ENCODE measurements at places on chromosomes 7 and 10.

- no peak for DNase-seq
These were observed 29.8 kb downstream of the ZMIZ1 start for GRCh38 chr10:79098596-79099015.

- no peak for DNase-seq
These were observed 3.6 kb downstream of the DNAJC12 start for GRCh38 chr10:67834375-67834774.

GRCh38 chr7:82726038-82726800 is 282.6 kb upstream of the CACNA2D1 start:
- no peak for DNase-seq

DNA sequence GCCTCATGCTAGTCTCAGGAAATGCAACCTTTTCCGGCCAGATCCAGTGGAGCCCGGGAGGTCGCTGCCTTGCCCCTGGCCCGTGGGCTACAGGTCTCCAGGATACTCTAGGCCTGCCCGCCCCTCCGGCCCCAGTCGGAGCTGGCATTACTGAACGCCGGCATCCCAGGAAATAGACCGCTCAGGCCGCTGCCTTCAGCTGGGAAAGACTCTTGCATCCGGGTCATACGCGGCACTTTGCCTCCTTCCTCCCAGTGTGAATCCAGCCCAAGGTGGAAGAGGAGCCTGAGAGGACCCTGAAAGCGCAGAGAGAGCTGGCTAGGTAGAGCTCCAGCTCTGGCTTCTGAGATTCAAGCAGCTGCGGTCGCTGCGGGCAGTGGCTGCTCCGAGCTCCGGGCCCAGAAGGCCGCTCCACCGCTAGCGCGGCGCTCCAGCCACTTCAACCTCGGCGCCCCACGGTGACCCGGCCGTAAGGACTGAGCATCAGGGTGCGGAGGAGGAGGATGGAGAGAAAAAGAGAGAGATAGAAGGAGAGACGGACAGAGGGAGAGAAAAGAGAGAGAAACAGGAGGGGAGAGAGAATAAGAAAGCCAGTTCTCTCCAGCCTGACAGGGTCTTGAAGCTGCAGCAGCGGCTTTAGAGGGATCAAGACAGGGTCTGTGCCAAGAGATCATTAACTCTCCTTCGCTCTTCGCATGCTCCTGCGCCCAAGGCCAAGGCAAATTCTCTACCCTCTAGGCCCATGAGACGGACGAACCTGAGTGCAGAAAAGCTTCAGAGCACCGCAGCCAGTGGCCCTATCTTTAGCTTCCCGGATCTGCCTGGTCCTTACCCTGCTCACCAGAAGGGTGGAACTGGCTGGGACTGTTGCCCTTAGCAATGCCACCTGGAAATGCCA is 1.8 kb upstream of the HOXA10 start:
- no peak for DNase-seq

DNA sequence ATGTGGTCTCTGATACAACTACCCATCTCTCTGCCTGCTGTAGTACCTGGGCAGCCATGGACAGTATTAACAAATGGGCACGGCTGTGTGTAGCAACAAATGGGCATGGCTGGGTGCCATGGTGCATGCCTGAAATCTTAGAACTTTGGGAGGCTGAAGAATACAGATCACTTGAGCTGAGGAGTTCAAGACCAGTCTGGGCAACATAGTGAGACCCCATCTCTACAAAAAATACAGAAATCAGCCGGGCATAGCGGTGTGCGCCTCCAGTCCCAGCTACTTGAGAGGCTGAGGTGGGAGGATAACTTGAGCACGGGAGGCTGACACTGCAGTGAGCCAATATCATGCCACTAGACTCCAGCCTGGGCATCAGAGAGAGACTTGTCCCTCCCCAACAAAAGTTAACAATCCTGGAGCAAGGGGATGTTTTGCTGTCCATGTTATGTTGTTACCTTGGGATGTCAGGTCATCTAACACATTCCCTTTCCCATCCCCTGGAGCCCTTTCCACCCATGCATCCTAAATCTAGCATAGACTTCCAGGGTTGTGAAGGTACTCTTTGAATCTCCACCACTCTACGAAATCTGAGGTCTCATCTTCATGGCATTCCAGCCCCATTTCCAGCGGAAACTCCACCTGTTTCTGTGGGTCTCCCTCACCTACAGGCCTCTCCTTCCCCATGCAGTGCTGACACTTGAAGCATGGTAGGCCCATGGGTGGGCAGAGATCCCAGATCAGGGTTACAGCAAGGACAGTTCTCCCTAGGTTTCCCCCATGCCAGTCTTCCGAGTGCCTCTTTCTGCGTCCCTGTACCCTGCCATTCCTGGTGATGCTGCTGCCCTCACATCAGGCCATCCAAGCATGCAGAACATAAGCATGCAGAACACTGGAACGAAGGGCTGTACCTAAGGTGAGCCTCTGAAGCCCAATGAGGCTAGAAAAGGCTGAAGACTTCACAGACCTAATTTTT is 13.1 kb downstream of the FXYD4 start:
- DNase-seq = no peak

DNA sequence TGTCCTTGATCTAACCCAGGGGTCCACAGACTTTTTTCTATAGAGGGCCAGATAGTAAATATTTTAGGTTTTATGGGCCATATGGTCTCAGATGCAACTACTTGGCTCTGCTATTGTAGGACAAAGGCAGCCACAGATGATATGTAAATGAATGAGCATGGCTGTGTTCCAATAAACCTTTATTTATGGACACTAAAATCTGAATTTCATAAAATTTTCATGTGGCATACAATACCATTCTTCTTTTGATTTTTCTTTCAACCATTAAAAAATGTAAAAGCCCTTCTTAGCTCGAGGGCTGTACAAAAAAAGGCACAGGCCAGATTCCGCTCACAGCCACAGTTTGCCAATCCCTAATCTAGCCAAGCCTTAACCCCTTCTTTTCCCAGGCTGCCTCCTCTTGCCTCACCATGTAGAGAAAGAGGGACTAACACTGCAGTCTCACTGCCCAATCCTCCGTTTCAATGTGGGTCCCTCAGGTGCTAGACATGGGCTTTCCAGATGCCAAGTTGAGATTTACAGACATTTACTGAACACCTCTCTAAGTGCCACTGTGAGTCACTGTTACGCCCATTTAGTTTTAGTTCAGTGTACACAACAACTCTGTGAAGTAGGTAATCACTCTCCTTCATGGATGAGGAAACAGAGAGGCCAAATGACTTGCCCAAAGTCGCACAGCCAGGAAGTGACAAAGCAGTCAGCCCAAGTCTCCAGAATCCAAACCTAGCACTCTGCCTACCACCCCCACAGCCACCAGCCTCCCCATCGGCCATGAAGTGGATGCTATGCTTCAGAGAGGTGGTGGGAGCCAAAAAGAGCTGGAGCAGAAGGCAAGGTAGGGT is 132.6 kb upstream of the PDLIM1 start:
- DNase-seq = no peak

DNA sequence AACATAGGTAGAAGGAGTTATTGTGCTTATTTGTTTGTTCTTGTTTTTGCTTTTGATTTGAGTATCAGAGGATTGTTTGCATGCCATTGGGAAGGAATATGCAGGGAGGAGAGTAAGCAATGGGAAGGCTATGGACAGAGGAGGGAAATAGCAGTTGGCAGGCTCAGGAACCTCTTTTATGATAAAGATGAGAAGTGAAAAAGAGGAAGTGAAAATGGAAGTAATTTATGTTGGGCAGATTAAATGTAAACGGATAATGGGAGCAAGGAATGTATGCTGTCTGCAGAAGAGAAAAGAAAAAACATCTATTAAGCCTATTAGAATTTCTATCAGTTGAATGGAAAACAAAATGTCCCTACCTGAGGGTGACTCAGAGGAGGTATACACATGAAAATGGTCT is 90.1 kb upstream of the NPSR1 start:
- DNase-seq = no peak

- no peak for DNase-seq
These were observed 132.1 kb downstream of the NRBF2 start for GRCh38 chr10:63265222-63265617.

DNA sequence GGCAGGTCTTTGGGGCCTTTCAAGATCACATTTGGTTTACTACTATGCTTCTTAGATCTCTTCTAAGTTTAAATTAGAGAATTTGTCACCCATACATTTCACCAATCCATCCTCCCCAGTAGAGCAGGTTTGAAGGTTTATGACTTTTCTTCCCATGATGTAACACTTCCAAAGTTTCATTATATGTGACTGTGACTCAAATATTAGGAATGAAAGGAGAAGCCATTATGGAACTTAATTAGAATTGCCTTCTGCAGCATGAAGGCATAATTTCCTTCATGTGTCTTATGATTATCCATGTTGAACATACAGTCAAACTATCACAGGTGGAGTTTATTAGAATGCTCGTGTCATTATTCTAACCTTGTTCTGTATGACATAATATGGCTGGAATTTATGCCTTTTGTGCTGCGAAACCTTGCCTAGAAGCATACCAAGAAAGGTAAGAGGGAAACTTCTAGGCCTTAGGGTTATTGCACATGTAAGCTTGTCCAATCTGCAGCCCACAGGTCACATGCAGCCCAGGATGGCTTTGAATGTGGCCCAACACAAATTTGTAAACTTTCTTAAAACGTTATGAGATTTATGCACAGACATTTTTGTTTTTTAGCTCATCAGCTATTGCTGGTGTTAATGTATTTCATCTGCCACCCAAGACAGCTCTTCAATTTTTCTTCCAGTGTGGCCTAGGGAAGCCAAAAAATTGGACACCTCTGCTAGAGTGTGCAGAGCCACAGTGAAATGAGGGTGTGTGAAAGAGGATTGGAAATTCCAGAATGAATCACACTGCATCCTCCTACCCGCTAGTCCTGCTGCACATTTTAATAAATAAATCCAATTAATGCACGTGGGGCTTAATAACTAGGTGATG is 133.6 kb downstream of the TMEM26 start:
- DNase-seq = no peak

DNA sequence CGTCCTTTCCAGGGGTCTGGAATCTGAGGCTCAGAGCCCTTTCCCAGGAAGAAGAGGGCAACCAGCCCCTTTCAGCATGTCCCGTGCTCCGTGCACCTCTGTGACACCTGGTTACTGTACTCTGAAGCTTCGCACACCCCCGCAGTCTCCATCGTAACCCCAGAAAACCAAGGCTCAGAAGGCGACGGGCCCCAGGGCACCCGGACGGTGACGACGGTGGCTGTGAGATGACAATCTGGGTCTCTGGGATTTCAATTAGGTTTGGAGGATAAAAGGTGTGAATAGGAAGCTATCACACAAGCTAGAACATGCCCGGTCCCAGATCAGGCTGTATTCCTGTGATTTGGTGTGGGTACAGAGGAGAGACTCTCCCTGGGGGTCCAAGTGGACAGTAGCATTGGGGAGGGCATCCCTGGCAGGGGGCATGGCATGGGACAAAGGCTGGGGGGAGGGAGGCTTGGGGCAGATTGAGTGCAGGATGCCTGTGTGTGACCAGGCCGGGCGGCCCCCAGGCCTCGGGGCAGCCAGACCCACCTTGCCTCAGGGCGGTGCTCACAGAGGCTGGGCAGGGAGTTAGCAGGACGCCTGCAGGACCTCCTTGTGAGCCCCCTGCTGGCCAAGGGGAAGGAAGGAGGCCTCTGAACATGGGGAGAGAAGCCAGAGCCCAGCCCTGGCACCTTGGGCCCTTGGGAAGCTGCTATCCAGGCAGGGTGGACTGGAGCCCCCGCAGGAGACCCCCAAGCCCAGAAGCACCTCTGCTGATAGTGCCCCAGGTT is 23.4 kb upstream of the PSMG3 start:
- DNase-seq = no peak

- no peak for DNase-seq
These were observed 200.3 kb upstream of the LYZL2 start for GRCh38 chr10:30829901-30830300.

GRCh38 chr7:139646566-139646965 is 123.1 kb downstream of the CLEC2L start:
- no peak for DNase-seq

GRCh38 chr7:91609525-91609924 is 271.0 kb downstream of the MTERF1 start:
- no peak for DNase-seq

GRCh38 chr10:76420725-76421124 is 989.3 kb downstream of the LRMDA start:
- DNase-seq = no peak

DNA sequence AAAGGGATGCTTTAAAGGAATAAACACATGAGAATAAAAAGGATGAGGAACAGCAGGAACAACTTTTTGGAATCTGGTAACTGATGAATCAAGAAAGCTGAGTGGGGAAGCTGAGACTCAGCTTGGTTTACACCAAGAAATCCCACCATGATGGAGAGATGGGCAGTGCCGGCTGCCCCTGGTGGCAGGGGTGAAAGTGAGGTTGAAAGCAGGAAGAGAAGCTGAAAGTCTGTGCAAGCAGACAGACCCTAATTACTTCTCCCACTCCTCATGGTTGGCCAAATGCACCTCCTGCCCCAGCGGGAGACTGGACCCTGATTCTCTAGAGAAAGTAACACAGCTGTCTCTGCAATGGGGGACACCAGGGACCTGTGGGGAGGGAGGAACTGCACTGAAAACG is 57.6 kb upstream of the NANOS1 start:
- DNase-seq = no peak

DNA sequence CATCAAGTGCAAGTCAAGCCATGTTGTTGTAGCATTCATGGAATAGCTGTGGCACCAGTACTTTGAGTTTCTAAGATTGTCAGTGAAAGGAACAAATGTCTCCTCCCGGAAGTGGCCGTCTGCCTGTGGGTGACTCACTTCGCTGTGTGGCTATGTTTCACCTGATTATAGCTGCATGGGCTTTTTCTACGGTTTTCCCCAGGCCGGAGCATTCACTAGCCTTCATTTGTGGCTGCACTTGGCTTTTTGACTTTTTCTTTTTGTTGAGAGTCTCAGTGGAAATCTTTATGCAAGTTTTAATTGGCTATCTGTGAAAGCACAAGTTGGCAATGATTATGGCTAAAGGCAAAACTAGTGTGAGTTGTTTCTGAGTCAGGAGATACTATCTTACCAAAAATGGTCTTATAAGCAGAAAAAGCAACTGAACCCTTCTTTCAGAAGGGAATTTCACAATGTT is 35.0 kb downstream of the SRI start:
- DNase-seq = no peak

DNA sequence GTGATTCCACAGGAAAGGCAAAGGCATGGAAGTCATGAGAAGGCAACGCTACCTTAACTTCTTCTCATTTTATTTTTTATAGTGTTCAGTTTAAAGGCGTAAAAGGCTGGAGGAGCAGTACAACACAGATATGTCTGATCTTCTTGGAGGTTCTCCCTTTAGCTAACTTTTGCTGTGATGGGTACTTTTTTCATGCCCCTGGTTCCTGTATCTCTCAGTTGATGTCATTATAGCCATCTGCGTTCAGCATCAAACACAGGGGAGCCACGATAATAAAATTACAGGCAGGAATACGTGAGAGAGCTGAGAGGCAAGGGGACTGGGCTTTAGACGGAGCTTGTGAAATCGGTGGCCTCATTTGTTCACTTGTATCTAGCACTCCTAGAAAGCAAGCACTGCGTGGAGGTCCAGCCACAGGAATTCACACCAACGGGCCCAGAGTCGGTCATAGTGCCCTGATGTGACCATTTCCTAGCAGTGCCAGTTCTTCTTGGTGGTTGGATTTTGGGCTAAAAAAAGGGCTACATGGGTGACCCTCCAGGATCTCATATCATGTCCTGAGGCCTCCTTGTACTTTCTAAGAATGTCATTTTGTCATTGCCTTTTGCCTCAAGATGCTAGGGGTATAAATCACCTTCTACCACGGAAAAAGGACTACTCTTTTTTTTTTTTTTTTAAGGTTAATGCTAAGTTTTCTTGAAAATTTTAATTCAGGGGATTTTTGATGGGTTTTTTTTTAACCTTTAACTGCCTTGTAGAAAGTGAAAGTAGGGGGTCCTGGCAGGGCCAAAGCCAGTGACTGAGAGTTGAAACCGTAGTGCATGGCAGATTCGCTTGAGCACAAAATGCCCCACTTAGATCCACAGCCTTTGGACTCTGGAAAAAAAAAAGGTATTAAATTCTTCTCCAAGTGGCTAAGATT is 191.5 kb downstream of the CELF2 start:
- no peak for DNase-seq
